ENCODE measurements at places on chromosomes 12 and 14.

GRCh38 chr12:111056618-111057521 is 136.5 kb upstream of the MYL2 start:
- no peak for DNase-seq

DNA sequence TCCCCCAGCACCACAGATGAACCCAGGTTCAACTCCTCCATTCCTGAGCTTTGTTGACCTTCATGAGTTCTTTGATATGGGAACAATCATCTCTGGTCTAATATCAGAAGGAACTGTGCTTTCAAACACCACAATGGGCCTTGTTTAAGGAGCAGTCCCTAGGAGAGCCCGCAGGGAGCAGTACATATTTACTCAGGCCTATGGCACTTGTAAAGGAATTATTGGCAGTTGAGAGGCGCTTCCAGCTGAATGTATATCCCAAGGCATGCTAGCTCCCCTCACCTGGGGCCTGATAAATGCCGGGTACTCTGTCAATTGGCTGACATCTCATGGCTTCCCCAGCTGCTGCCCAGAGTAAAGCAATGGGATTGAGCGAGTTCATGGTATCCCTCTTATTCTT is 76.2 kb downstream of the ZFP36L1 start:
- DNase-seq = no peak

DNA sequence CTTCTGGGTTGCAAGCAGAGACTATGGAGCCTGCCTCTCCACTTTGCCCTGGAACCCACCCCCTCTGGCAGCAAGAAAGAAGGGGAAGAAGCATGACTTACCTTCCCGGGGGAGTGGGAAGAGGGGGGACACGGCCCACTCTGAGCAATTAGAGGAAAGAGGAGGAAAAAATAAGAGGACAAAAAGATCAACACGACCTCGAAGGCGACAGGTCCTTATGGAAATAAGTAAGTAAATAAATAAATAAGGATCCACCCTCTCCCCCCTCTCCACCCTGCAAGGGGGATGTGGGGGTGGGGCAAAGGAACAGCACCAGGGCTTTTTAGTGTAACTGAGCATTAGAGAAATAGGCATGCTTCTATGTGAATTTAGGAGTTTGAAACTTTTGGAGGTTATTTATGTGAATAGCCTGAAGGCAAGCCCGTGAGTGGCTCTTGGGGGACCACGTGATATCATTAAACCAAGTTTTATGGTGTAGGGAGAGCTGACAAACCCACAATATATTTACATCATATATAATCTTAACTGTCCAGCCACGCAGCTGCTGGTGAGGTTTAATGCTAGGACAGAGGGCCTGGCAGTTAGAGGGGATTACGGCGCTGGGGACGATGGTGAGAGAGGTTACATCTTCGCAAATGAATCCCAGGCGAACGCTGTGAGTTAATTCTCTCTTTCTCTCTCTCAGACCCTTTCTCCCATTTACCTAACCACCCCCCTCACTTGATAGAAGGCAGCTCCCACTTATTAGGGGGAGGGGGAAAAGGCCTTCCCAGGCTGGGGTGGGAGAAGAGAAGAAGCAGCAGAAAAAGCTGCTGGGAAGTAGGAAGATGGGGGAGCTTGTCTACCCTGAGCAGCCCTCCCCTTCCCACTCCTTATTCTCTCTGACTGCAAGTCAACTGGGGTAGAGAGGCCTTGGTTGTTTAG is 4.8 kb downstream of the HOXC5 start:
- DNase-seq = no peak

GRCh38 chr14:65471038-65471878 is 58.7 kb downstream of the FUT8 start:
- no peak for DNase-seq

- DNase-seq = no peak
These were observed 176.1 kb downstream of the ADGRD1 start for GRCh38 chr12:131129839-131130238.

DNA sequence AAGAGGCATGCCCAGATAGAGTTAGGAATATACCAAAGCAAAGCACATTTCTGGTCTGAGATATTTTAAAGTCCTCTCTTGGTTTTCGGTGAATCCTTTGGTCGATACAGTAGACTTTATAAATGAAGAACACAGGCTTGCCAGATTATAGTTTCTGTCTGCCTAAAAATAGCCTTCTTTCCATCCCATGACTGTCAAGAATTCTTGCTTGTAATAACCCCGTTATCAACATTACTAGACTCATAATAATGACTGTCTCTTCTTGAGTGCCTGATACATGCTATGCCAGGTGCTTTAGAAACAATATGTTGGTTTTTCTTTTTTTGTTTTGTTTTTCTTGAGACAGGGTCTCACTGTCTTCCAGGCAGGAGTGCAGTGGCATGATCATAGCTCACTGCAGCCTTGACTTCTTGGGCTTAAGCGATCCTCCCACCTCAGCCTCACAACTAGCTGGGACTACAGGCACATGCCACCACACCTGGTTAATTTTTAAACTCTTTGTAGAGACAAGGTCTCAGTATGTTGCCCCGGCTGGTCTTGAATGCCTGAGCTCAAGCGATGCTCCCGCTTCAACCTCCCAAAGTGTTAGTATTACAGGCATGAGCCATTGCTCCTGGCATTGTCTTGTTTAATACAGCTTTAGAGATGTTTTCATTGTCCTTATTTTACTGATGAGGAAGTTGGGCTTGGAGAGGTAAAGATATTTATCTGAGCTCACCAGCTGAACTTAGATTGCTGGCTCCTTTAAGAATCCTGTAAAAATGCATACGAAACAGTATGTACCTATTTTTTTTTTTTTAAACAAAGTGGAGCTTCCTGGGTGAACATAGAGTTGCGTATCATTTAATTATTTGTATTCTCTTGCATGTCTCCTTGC is 30.4 kb downstream of the CHST11 start:
- no peak for DNase-seq

DNA sequence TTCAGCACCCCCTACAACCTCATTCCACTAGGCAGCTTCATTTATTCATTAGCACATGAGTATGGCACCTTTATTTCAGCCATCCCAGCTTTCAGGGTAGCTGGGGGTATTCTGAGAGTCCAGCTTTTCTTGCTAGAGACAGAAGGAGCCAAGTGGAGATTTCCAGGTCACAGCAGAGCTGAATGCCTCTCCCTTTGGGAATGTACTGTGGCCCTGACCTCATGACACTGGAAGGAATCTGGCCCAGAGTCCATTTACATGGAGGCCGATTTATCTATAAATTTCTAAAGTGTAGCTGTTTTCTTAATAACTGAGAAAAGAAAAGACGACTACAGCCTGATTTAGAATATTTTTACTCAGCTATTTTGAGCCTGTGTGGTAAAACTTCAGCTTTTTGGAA is 47.2 kb upstream of the JDP2 start:
- DNase-seq = no peak

- no peak for DNase-seq
These were observed 652 bp downstream of the SART3 start for GRCh38 chr12:108560321-108560721.

DNA sequence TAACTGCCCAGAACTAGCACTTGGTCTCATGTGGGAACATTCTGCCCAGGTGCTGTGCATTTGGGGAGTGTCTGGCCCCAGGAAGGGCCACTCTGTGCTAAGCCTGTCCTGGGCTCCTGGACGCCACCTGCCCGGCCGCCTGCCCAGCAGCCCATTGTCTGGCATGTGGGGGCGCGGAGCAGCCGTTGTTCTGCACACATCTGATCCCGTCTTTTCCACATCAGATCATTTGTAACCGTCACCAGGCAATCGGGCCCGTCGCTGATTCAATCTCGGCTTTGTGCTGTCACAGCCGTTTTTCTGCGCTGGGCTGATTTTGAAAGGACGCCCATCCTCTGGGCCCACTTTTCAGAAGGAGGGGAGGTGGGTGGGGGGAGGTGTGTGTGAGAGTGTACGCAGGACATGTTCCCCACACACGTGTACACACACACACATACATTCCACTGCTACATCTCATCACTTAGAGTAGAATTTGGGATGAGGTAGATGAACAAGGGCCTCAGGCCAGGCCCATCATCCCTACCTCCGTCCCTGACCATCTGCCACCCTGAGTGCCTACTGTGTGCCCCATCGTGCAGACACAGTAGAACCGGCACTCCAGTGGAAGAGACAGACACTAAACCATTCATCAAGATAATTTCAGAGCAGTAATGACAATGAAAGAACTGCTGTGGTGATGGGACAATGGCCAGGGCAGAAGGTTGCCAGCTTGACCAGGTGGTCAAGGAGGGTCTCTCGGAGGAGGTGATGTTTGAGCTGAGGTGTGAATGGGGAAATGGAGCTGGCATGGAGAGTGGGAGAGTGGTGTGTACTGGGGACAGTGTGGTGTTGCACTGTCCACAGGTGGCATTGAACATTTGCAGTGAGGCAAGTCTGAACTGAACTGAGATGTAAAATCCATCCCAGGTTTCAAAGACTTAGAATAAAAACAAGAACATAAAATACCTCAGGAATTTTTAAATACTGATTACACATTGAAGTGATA is 19.0 kb downstream of the FAM222A start:
- no peak for DNase-seq
